Epithelial cell of esophagus (primary cell): ENCODE measurements at places on chromosomes 3 and 15.

DNA sequence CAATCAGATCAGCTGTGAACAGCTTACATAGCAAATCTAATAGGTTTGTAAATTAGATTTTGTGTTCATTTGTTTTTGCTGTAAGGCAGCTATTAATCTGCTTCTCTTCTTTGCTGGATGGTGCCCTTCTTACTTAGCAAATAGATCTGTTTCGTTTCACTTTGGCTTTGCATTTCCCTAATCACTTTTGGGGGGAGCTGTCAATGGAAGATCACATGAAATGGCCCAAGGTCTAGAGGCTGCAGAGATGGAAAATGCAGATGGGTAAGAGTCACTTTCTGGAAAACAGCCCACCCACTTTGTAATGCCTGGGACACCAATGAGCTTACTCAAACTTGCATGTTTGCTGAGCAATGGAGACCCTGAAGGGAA, 36.4 kb downstream of the ST8SIA2 start:
- DNase-seq: no peak

- no peak for DNase-seq
These were observed 53.0 kb downstream of the SLMAP start for GRCh38 chr3:57808961-57809608.

DNA sequence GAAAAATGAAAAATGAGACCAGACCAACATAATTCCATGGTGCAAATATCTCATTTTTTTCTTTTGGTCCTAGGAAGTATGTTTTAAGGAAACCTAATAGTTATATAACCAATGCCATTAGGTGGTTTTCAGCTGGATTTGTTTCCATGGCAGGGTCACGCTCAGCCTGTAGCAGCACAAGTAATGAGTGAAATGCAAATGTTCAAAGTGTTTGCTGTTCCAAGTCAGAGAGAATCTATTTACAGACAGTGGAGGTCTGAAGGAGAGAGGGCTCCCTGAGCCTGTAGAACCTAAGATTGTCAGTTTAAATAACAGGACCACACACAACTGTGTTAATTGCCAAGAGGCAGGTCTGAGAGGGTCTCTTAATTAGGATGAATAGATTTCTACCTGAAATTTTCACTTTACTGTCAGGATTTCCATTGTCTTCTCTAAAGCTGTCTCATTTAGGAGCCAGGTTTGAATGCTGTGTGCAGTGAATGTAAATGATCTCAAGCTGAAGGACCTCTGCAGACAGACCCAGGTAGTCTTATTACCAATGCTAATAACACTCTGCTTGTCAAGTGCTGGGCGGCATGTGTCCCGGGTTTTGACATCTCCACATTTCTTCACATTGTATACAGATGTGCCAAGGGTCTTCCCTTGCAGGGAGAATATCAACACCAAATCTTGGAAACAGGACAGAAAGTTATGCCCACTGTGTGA, 317.3 kb upstream of the NECTIN3 start:
- no peak for DNase-seq

GRCh38 chr15:63938486-63939061, 104.8 kb upstream of the HERC1 start:
- DNase-seq: no peak

DNA sequence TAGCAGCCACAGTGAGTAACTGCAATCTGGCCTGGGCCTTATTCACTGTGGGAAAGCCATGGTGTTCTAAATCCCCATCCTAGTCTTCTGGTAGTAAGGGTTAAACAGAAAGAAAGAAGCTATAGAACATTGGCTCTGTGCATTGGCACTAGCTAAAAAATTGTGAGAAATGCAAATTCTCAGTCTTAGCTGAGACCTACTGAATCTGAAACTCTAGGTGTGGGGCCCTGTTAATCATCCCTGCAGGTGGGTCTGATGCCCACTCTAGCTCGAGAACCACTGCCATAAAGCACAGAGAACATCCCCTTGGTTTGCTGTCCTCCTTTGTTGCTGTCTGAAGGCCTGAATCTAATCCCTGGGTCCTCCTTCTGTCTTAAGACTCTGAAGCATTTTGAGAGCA, 59.3 kb downstream of the MEIS2 start:
- no peak for DNase-seq

DNA sequence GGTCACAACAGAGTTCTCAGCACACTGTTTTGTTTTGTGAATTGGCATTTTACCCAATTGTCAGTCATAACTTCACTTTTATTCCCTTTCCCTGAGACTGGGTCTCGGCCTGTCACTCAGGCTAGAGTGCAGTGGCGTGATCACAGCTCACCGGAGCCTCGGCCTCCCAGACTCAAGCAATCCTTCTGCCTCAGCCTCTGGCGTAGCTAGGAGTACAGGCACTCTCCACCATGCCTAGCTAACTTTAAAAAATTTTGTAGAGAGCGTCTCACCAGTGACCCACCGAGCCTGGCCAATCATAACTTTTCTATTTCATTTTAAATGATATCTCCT, 26.5 kb downstream of the TRIM71 start:
- DNase-seq: no peak

DNA sequence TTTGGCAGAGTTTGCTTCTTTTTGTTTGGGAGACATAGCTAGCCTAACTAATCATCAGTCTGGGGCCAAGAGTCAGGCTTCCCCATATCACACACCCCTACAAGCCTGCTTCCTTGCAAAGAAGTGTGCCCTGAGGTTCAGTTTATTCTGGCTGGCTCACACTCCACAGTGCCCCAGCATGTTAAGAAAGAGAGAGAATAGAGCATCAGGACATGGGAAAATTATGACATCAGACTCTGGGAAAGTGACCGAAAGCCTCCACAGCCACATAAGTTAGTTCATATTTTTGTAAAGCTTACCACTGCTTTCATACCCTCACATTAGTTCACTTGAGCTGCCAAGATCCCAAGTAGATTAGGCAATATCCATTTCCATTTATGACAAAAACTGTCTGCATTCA, 63.0 kb upstream of the CFAP161 start:
- DNase-seq: peak; percentile 52

- peak; percentile 85 for DNase-seq
These were observed 1.3 kb upstream of the THBS1 start for GRCh38 chr15:39579487-39580116.

DNA sequence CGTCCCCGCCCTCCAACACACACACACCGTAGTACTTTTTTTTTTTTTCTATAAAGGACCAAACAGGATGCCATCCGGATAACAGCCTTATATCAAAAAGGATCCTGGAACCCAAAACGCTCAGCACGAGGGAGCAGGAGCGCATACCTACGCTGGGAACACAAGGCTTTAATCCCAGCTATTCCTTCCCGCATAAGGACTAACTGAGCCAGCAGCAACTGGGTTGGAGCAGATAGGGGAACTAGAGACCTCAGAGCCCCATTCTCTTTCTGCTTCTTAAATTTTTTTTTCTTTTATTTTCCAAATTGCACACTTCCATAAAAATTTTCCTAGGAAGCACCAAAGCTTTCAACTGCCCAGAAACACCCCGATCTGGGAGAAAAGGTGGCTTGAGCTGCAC, 1.3 kb downstream of the TRANK1 start:
- no peak for DNase-seq

GRCh38 chr3:55554634-55555425, 67.7 kb upstream of the WNT5A start:
- no peak for DNase-seq

DNA sequence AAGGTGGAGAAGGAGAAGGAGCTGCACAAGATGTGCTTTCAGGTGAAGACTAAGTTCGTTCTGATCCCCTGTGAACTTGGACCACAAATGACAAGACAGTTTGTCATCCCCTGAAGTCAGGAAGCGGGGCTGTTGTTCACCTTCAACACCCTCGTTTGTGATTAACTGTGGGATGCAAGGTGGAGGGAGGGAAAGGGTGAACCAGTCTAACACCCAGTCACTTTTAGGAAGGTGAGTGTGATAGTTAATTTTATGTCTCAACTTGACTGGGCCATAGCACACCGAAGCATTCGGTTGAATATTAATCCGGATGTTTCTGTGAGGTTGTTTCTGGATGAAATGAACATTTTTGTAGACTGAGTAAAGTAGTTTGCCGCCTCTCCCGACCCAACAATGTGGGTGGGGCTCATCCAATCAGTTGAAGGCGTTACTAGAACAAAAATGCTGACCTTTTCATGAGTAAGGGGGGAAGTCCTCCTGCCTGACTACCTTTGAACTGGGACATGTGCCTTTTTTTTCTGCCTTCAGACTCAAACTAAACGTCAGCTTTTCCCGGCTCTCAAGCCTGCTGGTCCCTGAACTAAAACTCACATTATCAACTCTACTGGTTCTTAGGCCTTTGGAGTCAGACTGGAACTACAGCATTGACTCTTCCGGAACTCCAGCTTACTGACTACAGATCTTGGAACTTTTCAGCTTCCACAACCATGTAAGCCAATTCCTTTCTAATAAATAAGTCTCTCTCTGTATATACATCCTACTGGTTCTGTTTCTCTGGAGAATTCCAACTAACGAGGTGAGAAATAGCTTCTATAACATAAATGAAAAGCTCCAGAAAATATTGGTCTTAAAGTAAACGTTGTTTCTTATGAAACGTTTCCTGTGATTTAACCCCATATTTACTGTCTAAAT, 264.0 kb upstream of the SLITRK3 start:
- DNase-seq: peak; percentile 74

- DNase-seq: no peak
These were observed 64.5 kb upstream of the SMAD3 start for GRCh38 chr15:67000896-67001295.

GRCh38 chr3:174193604-174194003, 665.5 kb upstream of the NAALADL2 start:
- DNase-seq: no peak

DNA sequence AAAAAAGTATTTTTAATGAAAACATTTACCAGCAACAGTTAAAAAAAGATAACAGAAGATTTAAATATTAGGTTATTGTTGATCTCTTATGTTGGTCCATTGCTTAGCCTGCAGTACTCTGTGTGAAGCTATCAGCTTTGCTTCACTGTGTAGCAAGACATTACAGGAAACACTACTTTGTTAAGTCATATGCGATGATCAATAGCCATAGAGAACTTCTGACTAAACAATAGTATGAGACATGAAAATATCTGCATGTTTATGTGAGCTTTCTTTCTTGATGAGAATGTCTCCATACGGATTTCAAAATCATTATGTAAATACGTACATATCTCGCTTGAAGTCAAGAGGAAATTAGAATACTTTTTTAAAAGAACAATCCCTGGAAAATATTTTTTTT, 27.0 kb upstream of the CAPN3 start:
- peak; percentile 43 for DNase-seq

- DNase-seq: peak; percentile 83
These were observed 44.7 kb downstream of the GTPBP8 start for GRCh38 chr3:113035387-113035982.

DNA sequence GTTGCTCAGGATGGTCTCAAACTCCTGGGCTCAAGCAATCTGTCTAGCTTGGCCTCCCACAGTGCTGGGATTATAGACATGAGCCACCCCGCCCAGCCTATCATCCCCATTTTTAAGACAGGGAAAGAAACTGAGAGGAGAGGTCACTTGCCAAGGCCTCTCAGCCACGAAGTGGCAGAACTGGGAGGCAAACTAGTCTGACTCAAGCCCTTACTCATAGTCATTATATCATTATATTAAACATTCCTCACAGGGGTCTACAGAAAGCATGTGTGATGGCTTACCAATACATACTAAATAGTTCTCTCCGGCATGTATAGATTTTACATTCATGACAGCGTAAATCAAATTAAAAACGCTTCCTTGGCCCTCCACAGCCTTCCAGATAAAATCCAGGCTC, 62.0 kb upstream of the ZBTB38 start:
- DNase-seq: no peak

GRCh38 chr15:58934521-58934920, 1.0 kb upstream of the SLTM start:
- peak; percentile 24 for DNase-seq

DNA sequence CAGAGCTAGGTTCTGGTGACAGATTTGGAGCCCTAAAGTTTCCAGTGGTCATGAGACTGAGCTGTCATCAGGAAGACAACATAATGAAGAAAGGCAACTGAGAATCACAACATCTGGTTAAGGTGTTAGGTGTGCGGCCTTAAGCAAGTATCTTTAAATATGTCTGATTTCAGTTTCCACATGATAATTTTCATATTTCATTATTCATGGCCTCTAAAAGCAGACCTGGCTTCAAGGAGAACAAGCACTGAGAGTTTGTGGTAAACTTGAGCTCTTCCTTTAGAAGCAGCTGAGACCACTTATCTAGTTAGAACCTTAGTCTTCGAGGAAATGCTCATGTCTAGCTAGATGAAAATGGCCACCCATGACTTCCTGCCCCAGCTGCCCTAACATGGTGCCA, 25.7 kb upstream of the MYLK start:
- no peak for DNase-seq

DNA sequence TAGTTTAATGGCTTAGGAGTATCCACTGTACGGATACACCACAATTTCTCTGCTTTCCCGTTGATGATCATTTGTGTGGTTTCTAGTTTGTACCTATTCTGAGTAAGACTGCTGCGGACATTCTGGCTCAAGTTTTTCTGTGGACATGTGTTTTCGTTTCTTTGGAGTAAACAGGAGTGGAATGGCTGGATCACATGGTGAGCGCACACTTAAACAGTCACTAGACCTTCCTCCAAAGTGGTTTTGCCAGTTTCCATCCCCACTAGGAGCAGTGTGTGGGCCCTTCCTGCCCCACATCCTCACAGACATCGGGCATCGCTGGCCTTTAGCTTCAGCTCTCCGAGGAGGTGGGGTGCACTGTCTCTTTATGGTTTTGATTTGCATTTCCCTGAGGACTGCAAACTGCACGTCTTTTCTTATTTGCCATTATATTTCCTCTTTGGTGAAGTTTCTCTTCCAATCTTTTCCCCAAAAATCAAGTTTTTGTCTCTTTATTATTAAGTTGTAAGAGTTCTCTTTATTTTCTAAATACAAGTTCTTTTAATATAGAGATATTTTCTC, 94.1 kb downstream of the VGLL4 start:
- DNase-seq: no peak

DNA sequence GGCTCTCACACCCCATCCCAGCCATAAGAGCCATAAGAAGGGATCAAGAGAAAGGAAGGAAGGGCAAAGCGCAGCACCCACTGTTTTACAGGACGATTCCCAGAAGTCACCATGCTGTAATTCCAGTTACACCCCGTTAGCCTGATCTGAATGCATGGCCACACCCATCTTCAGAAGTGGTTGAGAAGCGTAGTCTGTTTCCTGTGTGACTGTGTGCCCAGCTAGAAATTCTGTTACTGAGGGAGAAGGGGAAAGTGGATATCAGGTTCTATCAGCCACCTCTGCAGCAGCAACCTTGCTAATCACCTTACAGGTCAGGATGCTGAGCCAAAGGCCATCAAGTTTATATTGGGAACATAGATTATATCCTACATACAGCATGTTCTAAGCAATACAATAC, 260.0 kb downstream of the ABHD5 start:
- DNase-seq: no peak
